Stimulated activated naive CD4-positive, alpha-beta T cell (primary cell): ENCODE measurements at places on chromosomes 2 and 18.

DNA sequence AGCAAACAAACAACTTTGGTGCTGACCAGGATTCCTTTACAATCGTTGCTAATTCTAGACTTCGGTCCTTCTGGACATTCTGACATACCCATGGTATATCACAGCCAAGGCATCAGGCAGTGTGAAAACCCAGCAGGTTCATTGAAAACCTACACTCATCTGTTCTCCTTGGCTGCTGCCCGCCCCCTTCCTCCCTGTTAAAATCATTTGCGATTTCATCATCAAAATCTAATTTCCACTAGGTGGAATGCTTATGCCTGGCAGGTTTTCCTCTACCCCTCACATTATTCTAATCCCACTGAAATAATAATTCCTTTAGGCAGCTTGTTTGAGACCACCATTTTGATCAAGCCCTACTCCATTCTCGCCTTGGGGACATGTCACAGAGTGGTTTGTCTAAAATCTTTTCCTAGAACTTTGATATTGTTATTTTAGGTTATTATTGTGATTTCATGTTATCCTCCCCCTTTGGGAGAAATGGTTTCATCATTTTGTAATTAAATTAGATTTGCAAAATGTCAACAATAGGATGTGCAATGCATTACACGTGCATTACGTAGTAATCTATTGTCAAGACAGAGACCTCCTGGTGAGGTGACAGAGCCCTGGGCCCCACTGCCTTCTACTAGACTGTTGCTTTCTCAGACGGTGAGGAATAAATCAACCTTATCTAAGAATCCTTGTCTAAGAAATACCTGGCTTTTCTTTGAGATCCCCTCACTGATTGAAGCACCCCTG lies 31.0 kb upstream of the ASPRV1 start:
- DNase-seq = no peak

- no peak for DNase-seq
Observed at GRCh38 chr2:153311432-153311831, 167.1 kb downstream of the RPRM start.

GRCh38 chr18:43571078-43571689 lies 293.9 kb upstream of the SYT4 start:
- DNase-seq = no peak

DNA sequence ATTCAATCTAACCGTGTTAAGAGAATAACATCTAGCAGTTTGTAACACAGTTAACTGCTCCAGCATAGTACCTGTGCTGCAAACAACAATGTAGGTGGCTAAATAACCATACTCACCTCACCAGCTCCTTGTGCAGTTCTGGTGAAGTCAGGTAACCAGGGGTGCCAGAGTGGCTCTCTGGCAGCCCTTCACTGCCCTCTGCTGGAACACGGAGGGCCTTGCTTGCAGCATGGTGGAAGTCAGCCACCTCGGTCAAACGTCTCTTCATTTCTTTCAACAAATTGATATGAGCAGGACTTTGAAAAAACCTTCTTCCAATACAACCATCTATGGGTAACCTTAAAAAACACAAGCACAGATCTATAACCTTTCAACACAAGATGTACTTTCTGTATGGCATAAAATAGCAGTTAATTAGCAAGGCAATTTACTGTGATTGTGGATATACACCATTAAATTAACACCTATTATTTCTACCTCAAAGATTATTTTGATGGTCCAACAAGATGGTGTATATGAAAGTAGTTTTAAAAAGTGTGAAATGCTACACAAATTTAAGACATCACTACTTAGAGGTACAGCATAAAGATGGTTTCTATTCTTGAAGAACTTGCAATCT lies 56.6 kb downstream of the EPG5 start:
- peak; percentile 60 for DNase-seq

GRCh38 chr2:235263205-235264120 lies 230.4 kb upstream of the AGAP1 start:
- no peak for DNase-seq

GRCh38 chr2:47803363-47803762 lies 20.4 kb downstream of the MSH6 start:
- DNase-seq = no peak

- DNase-seq = no peak
Observed at GRCh38 chr2:225429717-225430116, 30.2 kb downstream of the NYAP2 start.

GRCh38 chr2:191049728-191050639 lies 36.0 kb upstream of the STAT1 start:
- DNase-seq = no peak

DNA sequence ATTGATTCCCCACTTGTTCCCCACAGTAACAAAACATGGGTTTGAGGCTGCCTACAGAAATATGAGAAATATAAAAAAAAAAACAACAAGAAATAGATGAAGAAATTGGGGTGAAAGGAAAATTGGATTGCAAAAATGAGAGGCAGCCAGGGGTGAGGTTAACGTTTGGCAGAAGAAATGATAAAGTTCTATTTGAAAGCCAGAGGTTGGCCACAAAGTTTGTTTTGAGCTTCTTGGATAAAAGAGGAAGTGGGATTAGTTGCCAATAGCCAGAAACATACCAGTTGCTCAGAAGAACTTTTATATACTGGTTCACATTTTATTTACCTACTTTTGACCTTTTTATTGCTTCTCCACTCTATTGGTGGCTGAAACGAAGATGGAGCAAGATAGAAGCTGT lies 67.5 kb downstream of the FASTKD2 start:
- DNase-seq = no peak

- DNase-seq = no peak
Observed at GRCh38 chr2:192067631-192068030, 127.1 kb downstream of the TMEFF2 start.

GRCh38 chr2:151852260-151853069 lies 24.2 kb upstream of the ARL5A start:
- DNase-seq = no peak

DNA sequence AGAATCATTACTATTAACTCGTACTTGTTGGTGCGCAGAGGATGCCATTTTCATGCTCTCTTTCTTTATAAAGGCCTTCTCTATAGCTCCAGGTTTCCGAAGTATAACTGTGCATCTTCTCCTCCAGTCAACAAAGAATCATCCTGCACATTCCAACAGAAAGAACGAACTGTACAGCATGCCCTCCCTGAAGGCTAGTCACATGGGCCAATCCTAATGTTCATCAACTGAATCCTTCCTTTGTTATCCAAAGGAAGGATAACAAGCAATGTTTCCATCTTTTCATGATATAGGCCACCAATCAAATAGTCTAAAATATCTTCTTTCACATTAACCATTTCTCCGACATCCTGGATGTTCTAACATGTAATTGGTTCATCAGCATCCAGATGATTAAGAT lies 66.9 kb upstream of the LDLRAD4 start:
- DNase-seq = no peak

GRCh38 chr2:161427664-161428587 lies 11.8 kb downstream of the TBR1 start:
- DNase-seq = no peak

GRCh38 chr2:26503231-26503880 lies 25.4 kb upstream of the OTOF start:
- peak; percentile 76 for DNase-seq

DNA sequence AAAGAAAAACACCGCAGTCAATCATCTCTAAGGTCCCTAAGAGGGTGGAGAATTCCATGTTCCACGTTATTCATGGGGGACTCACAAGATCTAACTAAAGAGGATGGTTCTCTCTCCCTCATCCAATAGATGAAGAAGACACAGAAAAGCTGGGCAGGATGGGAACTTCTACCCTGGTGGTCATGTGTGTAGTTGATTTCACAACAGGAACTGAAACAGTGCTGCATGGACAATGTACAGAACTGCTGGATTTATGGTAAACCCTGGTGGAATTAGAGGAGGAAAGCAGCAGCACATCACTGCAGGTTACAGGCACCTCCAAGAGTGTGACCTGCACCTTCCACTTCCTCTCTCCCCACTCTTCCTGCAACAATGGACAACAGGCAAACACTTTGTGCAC lies 31.4 kb downstream of the FECH start:
- DNase-seq = no peak

- DNase-seq = no peak
Observed at GRCh38 chr18:2706903-2707302, 51.4 kb downstream of the SMCHD1 start.

- DNase-seq = no peak
Observed at GRCh38 chr2:232341739-232342126, 36.8 kb upstream of the ALPP start.

DNA sequence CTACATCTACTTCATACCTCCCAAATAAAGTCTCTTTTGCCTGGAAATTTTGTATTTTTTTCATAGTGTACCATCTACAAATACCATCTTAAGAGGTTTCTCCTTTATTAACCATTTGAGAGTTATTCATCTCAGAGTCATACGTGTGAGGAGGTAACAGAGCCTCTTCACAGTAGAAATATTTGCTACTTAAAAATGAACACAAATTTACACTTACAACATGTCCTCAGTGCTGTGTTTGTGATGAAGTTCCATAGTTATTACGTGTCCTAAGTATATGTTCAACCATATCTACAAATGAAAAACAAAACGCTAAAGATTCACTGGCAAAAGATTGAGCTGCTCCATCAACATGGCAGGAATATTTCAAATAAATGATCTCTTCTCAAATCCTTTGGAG lies 48.5 kb upstream of the HNRNPA3 start:
- no peak for DNase-seq

DNA sequence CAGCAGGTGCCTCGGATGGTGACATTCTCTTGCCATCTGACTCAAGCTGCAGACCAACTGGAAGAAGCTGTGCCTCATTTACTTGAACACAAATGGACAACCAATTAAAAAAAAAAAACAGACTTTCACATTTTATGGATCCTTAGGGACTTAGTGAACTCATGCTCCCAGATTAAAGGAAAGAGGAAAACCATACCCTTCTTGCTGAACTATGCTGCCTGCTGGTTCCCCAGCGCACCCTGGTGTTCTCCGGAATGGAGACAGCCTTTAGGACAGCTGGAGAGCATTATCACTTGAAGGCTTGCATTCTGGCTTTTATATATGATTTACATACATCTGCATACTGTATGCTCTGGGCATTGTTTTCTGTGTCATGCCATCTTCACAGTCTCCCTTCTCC lies 370.7 kb downstream of the SLC4A3 start:
- no peak for DNase-seq

GRCh38 chr18:44130376-44130942 lies 550.2 kb upstream of the SETBP1 start:
- no peak for DNase-seq

- no peak for DNase-seq
Observed at GRCh38 chr2:18998491-18998890, 359.9 kb downstream of the OSR1 start.

GRCh38 chr2:172673056-172673683 lies 62.5 kb upstream of the RAPGEF4 start:
- DNase-seq = no peak

DNA sequence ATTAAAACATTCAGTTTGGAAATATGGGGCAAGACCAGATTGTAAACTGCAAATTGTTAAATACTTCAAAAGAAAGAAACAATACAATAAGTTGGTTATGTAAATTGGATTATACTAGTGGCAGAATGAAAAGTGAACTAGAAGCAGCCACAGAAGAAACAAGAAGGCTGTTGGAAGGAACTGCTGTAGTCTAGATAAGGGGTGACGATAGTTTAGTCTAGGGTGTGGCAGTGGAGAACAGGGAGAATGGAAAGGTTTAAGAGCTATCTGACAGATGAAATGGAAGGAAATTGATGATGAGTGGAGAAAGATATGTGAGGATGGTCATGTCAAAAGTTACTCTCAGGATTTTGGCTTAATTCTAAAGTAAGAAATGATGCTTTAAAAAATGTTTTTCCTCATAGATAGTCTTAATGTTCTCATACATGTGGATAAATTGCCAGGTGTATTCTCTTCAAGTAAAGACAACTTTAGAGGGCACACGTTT lies 179.7 kb downstream of the GPD2 start:
- DNase-seq = no peak

- no peak for DNase-seq
Observed at GRCh38 chr2:183493040-183493439, 368.8 kb downstream of the NUP35 start.

DNA sequence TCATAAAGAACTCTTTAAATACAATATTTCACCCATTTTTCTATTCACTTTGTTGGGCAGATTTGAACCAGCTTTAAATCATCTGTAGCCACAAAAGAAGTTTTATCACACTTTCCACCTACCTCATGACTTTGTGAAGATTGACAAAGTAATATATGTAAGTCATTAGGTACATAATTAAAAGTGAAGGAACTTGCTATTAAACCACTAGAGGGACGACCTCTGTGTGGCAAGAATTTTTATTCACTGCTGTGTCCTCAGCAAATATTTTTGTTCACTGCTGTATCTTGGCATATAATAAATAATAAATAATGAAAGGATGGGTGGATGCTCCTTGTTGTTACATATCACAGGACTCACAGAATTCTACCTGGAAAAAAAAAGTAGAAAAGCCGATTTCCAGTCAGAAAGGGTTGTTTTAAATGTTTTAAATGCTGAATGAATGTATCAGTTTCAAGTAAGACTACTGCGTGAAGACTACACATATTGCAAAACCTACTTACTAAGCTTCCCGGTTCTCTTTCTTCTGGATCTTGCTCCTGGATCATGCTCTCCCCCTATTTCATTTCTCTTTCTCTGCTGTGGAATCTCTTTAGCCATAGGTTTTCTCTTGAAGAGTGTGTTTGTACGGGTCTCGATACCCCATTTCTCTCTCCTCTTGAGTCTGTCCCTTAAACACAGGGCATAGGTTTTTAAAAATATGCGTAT lies 44.8 kb downstream of the KCMF1 start:
- no peak for DNase-seq

DNA sequence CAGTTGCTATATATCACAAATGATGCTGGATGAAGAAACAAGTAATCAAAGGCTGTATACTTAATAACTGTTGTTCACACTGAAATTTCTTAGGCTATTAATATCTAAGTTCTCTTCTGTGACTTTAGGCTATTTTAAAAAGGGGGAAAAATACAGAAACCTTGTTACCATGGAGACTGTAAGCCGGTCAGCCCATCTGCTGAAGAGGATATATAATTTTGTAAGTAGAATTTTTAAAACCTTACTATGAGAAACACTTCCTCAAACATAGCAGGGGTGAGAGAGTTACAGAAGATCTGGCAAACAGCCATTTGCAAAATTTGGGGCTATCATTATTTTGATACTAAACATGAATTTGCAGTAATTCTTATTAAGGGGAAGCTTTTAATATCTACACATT lies 27.8 kb downstream of the CACNB4 start:
- DNase-seq = no peak

- no peak for DNase-seq
Observed at GRCh38 chr18:27967913-27968824, 208.8 kb downstream of the CDH2 start.

GRCh38 chr2:68771211-68771751 lies 36.7 kb downstream of the ARHGAP25 start:
- DNase-seq = no peak

- no peak for DNase-seq
Observed at GRCh38 chr2:228652366-228652765, 470.9 kb upstream of the SPHKAP start.

GRCh38 chr18:27073404-27073830 lies 111.7 kb downstream of the CHST9 start:
- no peak for DNase-seq

- DNase-seq = no peak
Observed at GRCh38 chr2:54380670-54381069, 75.5 kb upstream of the SPTBN1 start.
